ENCODE measurements at places on chromosomes 4 and X.

- no peak for DNase-seq
These were observed 38.9 kb downstream of the WDR1 start for GRCh38 chr4:10077483-10078335.

DNA sequence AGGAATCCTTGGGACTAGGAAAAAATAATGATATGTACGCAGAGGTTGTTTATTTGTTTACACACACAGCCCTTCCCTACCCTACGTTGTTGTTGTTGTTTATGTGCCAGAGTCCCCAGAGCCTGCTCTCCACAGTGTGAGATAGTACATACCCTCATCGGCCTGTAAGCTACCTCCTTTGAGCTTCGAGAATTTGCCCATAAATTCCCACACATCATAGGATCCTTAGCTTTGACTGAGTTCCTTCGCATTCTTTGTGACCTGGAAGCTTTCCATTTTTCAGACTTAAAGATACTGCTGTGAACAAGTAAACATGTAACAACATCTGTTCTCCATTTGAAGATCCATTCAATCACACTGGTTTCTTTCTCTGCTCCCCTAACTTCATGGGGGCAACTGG, 114.5 kb downstream of the IRF2 start:
- no peak for DNase-seq

GRCh38 chr4:124032035-124032434, 635.4 kb downstream of the SPRY1 start:
- no peak for DNase-seq

GRCh38 chr4:8164687-8165086, 6.1 kb upstream of the ABLIM2 start:
- DNase-seq, result no peak

- DNase-seq, result no peak
These were observed 301.9 kb downstream of the GPAT3 start for GRCh38 chr4:83837614-83838308.

DNA sequence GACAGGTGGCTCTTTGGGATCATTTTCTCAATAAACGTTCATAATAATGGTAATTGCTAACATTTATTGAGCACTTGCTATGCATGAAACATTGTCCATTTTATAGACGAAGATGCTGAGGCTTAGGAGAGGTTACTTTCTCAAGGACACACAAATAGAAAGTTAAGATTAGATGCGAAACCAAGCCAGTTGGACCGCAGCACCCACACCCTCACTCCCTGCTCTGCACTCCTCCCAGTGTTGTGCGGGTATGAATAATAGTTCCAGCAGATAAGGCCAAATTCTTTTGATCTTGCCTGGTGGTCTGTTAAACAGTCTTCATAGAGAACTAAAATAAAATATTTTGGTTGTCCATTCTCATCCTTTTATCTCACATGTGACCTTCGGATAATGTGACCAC, 85.0 kb upstream of the BEND4 start:
- DNase-seq, result no peak

DNA sequence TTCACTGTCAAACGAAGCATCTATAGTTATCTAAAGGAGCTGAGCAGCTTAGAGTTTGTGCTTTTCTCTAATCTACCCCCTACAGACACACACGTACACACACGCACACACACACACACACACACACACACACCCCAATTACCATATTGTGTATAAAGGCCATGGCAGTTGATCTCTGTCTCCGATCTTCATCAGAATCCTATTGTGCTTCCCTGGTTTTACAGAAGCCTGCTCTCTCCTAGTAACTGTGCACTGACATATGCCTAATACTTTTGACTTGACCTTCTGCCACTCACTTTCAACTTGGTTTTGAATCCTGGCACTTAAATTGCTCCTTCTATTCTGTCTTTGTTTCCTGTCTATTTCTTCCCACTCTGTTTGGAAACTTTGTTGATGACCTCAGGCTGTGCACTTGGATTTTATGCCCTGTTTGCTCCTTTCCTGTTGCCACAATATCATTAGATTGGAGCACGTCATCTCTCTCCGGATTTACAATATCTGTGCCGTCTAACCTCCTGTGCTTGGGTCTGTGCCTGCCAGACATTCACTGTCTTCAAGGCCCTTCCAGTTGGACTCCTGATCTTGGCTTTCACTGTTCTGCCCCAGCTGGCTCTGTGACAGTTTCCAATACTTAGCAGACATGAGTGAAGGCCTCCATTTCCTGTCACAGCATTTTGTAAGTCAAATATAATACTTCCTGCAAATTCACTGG, 928.1 kb downstream of the FAT4 start:
- no peak for DNase-seq

DNA sequence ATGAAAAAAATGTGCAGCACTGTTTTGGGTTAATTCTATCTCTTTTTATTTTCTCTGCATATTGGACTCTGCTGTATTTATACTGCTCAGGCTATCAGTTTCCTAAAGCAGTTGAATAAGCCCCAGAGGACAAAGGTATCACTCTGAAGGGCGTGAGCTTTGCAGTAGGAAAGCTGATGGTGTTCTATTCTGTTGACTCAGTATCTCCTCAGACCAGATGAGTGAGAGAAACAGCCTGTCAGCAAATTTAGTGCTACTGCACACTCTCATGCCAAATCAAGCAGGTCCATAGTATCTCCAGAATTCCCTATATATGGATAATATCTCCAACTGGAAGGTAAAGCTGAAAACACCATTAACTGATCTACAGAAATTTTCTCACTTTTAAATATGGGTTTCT, 132.3 kb upstream of the UGT8 start:
- DNase-seq, result no peak

All from nucleus accumbens (tissue), 56 donors.